Pulmonary artery endothelial cell (primary cell): ENCODE measurements at places on chromosomes 4 and X. TPM values are rescaled to one million over a fixed set of nuclear protein-coding genes. Genes with fewer than 3 reads are reported as not detected.
A peak's percentile ranks its signal among the peaks of the same experiment; 100 is the strongest.

DNA sequence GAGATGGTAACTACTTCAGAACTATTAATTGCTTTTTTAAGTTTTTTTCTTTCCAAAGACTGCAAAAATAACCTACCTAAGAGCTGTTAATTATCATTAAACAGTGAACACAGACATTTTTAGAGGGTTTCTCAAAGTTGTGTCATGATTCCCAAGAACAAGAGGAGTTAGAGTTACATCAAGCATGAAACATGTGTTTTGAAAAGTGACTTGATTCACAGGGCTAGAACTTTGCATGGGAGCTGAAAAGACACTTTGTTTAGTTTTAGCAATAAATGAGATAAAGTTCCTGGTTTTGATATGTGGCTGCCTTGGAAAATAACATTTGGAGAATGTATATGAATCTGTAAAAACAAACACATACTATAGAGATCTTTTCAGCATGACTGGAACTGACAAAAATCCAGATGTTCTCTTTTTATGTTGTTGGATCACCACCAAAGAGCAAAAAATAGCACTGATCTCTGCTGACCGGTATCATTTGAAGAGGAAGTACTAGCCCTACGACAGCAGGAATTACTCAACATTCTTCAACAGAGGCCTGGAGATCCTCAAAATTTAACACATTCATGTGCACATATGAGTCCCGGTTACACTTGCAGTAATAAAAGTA is 173.0 kb upstream of the PCDH18 start:
- no peak for DNase-seq

ARAP2 gene
- total RNA-seq, result 0.14 and 0.33 TPM in 2 replicates

DNA sequence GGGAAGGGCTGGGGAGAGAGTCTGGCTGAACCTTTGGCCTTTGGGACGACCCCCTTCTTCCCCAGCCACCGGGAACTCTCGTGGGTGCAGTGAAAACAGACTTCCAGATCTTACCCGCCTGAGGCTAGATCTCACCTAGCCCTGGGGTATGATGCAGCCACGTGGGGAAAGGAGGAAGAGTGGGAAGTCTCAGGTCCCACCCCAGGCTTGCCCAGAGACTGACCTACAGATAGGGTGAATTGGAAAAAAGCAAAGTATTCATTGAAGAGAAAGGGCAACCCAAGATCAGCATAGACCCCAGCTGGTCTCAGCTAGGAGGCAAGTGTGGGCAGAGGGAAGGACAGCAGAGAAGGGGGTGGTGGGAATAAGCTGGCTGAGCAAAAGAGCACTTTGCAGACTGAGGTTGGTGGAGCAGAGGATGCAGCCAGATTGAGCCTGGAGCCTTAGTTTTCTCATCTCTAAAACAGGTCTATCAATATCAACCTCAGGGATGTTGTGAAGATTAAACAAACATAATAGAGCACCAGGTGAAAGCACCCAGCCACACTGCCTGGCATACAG is 4.2 kb upstream of the EFNB1 start:
- DNase-seq, result no peak

DNA sequence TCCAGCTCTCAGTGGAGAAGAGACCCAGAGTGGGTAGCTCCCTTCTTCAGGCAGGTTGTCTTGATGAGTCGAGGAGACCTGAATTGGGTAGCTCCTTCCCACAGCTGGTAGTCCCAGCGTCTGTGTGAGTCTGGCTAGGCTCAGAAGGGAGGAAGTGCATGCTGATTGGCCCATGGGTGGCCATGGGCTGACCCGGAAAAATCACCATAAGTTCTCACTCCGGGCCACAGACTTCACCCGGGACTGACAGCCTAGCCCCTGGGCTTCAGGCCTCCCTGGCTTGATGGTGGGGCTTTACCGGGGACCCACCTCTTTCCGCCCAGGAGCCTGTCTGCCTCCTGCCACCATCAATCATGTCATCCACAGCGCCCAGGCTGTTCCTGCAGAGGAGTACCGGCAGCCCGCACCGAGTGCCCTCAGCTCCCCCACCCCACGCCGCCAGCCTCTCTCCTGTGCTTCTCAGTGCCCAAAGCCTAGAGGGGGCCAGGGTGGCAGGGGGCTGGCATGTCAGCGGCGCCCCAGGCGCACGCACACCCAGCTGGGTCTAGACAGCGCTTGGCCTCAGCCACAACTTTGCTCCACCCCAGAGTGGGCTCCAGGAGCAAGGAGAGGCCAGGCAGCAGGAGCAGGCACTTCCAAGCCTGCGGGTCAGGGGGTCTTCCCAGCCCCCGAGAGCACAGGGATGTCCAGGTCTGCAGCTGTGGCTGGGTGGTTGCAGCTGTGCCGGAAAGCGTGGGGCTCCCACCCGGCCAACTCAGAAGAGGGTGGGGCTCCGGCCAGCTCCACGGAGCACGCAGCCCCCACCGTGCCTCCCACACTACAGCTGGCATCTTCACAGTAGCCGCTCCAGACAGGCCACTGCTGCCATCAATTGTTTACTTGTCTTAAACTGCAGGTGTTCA is 16.1 kb upstream of the SAT1 start:
- DNase-seq, result no peak

SSX3 gene
- total RNA-seq, result not detected in 2 replicates

DNA sequence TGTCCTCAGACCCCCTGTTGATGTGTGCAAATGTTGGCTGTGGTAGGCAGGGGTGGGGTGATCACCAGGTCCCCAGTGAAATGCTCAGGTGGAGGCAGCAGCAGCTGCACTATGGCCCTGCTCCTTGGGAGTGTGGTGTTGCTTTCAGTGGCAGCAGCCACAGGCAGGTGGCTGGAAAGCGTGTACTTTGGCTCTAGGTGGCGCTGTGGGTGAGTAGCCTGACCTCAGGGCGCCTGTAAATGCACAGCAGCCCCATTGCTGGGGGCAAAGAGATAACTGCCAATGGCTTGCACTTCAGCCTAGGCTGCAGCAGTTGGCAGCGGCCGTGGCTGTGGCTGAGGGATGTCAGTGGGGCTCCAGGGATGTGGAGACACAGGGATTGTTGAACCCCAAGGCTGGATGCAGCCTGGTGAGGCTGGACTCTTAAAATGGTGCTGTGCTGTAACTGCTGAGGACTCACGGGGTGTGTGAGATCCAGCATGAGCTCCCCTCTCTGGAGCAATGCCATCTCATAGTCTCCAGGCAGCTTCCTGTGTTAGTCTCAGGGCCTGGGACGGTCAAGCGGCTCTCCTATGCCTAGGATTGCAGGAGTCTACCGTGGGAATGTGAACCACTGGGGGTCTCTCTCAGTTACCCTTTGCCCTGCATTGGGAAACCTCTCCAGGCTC is 421.7 kb upstream of the HTR2C start:
- no peak for DNase-seq

DNA sequence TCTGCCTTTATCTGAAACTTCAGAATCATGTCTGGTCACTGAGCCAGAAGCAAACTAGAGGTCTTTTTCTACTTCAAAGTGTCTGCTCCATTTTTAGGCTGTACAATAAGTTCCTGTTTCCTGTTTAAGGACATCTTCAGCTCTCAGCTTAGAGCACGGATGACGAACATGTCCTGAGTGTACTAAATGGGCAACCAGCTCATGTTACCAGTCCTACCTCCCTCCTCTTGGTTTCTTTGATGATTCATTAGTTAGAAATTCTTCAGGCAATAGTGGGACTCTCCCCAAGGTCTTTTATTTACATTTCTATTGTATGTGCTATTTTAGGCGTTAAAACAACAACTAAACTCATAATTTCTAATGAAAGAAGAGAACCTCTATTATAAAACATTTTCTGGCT is 58.0 kb downstream of the ENPEP start:
- peak; percentile 95 for DNase-seq

MAD2L1 gene
- total RNA-seq, result 47.7 and 53.8 TPM in 2 replicates

MEPE gene
- total RNA-seq, result not detected in 2 replicates

GRCh38 chr4:38387348-38387747 is 276.7 kb upstream of the KLF3 start:
- DNase-seq, result no peak

CYTL1 gene
- total RNA-seq, result 34.6 and 81.9 TPM in 2 replicates

- no peak for DNase-seq
These were observed 304.1 kb downstream of the CHIC1 start for GRCh38 chrX:73867144-73867543.
